ENCODE measurements at places on chromosomes 4 and X.

DNA sequence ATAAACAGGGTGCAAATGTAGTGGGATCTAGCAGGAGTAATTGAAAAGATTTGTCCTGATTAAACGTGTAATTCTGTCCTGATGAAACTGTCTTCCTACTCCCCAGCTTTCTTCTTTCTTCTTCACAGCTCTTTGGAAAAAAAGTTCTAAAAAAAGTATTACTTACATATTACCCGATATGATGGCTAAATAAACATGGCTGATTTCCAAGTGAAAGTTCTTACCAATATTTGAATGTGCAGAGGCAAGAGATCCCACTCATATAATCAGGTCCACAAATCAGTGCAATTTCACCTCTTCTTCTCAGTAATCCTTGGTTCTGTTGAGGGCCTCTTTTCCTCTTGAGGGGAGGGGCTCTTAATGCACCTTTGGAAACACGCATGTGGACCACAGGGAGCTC, 78.7 kb downstream of the ZNF827 start:
- no peak for DNase-seq

GRCh38 chr4:108547682-108548081, 72.7 kb upstream of the RPL34 start:
- DNase-seq = no peak

DNA sequence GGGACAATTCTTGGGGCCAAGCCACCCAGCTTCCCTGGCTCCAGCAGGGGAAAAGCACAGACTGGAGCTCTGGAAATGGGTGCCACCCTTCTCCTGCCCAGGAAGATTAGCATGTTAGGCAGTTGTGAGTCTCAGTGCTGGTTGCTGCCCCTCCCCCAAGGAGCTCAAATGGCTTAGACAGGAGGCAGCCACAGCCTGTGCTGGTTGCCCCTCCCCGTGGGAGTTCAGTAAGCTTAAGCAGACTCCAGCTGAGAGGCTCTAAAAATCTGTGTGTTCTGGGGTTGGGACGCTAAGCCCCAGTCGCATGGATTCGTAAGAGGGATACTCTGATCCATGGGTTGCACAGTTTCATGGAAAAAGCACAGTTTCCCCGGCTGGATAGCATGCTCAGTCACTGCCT, 92.7 kb upstream of the NDST3 start:
- DNase-seq = no peak

DNA sequence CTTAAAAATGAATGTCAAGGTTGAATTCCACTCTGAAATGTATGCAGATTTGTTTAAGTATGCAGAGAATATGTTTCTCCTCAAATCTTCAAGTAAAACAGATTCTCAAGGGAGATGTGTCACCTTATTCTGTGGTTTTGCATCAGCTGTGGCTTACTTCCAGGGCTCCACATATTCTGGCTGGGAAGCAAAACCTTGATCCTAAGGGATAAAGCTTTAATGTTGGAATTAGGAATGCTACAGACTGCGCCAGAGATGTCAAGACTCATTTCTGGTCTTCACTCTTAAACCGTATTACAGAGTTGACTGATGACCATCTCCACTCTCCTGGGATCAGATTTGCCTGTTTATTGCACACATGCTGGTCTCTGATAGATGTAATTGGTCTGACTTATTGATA, 143.9 kb upstream of the DIPK2B start:
- DNase-seq = no peak

DNA sequence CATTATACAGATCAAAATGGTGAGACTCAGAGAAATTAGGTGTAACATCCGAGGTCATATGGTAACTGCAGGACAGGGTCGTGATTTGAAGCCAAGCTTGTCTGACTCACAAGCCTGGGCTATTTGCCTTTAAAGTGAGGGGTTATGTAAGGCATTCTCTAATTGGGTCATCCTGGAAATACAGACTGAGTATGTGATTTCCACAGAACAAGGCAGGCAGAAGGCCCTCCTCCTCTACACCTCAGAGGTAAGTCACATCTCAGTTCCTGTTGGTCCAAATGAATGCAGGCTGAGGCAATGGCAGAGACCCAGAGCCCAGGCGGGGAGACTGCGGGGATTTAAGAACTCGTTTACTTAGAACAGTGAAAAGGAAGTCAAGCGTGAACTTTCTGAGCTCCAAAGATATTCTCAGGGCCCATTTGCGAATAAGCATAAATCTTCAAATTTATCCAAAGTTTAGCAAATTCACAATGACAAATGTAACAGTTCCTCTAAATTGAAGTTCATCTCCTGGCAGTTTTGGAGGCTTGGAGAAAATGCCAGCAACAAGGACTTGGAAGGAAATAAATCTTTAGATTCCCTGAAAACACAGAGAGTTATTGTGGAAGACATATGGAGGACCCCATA, 153.3 kb downstream of the LDB2 start:
- DNase-seq = no peak

- DNase-seq = no peak
Measured at GRCh38 chrX:10906866-10907265, 204.3 kb upstream of the HCCS start.

- DNase-seq = no peak
Measured at GRCh38 chr4:141560056-141560455, 76.3 kb upstream of the IL15 start.

GRCh38 chr4:52552778-52553177, 106.3 kb downstream of the USP46 start:
- DNase-seq = no peak

GRCh38 chrX:14420841-14421240, 108.5 kb upstream of the GLRA2 start:
- no peak for DNase-seq

- peak; percentile 47 for DNase-seq
Measured at GRCh38 chrX:13506574-13506973, 62.8 kb upstream of the EGFL6 start.

DNA sequence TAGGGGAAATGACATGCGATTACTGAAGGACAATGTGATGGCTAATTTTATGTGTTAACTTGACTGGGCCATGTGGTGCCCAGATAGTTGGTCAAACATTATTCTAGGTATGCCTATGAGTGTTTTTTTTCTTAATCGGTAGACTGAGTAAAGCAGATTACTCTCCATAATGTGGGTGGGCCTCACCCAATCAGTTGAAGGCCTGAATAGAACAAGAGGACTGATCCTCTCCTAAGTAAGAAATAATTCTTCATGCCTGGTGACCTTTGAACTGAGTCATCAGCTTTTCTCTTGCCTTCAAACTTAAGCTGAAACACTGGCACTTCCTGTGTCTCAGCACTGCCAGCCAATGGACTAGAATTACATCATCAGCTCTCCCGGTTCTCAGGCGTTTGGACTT, 164.0 kb upstream of the FGF13 start:
- no peak for DNase-seq

- DNase-seq = no peak
Measured at GRCh38 chr4:110625576-110626257, 2.8 kb upstream of the PITX2 start.

- DNase-seq = no peak
Measured at GRCh38 chr4:137509855-137510282, 22.4 kb downstream of the PCDH18 start.

DNA sequence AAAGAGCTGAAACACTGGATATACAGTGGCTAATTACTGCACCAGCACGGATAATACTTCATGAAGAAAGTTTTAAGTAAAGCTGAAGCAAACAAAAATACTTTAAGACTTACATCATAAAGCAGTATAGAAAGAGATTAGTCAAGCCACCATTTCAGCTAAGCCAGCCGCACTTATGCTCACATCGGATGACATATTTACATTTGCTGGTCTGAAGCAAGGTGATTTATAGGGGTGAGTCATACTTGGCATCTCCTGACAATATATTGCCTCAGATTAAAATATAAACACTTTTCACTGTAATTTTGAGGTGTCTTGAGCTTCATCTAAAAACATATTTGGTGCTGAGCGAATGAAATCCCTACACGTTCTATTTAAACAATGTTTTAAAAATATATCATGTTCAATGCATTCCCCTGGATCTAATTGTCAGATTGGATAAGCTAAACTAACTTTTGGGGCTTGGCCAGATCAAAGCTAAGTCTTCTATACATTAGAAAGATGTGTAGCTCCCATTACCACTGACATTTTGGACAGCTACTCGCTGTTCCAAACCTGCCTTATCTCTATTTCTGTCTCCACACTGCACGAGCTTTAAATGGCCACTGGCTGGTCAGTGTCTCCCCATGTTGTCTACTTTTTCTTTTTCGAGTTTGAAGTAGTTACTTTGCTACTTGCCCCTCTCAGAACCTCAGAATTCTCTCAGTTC, 103.2 kb downstream of the VCX2 start:
- DNase-seq = no peak

GRCh38 chr4:31655328-31655727, 935.2 kb downstream of the PCDH7 start:
- no peak for DNase-seq

- no peak for DNase-seq
Measured at GRCh38 chr4:113639326-113639725, 122.2 kb downstream of the CAMK2D start.

GRCh38 chr4:184387351-184387750, 87.0 kb downstream of the IRF2 start:
- DNase-seq = no peak

DNA sequence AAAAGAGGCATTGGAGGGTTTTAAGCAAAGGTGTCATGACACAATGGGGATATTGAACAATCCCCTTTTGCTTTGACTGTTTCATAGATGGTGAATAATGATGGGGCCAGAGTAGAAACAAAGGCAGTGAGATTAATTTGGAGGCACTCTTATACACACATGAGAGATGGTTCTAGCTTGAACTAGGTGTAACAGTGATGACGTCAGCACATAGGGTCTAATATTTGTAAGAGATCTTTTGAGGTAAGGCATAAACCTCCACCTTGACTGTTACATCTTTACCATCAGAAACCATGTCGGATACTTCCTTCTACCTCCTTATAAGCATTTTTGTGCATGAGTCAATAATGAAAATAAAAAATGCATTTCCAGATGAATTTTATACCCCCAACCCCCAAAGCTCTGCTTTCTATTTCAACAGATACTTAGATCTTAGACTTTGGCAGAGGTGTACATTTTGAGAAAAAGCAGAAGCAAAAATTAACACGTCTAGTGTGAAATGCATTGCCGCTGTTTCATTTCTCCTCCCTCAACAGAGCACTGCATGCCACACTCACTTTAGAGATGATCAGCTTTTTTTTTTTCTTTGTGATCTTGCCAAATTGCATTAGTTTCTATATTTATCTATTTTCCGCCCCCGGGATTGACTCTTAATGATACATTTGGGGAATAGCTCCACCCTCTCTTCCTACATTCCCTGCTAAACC, 87.2 kb downstream of the HS3ST1 start:
- no peak for DNase-seq

DNA sequence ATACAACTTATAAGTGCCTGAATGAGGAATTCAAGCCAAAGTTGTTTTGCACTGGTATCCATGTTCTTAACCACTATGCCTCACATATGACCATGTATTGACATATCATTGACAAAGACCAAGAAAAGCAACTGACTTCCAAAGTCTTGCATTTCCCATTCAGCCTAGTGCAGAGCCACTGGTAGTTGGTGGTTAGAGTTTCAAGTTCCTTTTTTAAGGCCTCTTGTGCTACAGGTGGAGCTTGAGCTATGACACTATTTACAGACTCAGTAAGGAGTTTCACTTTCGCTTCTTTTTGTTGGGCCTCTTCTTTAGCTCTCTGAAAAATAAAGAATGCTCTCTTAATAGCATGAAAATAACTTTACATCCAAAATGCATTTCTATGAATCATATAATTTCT, 763.0 kb downstream of the DMD start:
- DNase-seq = no peak

DNA sequence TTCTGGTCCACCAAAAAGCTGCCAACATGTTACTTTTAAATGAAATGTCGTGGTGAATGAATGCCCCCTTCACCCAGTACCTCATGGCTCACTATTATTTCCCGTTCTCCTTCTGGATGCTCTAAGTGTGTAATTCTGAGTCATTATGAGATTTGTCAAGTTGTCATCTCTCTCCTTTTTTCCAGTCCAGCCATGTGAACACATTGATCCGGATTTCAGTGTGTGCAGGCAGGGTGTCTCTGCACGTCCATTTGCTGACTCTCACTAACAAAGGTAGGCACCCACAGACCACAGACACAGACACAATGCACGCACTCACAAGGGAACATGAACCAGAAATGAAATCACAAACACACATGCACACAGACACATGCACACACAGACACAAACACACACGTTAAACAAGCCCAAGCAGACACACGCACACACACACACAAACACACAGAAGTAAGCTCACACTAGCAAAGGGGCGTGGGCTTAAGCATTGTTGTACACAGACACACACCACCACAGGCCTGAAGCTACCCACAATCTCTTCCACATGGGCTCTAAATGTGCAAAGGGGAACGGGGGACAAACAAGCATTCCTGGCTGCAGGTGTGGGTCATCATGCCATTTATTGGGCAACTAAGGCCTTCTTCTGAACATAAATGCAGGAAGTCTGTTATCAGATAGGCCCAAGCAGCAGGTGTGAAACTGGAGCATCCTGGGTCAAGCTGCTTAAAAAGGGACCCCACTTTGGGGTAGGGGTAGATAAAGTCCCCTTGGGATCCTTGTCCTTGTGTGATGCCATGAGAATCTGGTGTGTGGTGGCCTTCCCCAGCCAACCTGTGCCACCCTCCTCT, 58.1 kb downstream of the NBDY start:
- no peak for DNase-seq

- peak; percentile 4 for DNase-seq
Measured at GRCh38 chr4:3416270-3416669, 25.5 kb upstream of the HGFAC start.

DNA sequence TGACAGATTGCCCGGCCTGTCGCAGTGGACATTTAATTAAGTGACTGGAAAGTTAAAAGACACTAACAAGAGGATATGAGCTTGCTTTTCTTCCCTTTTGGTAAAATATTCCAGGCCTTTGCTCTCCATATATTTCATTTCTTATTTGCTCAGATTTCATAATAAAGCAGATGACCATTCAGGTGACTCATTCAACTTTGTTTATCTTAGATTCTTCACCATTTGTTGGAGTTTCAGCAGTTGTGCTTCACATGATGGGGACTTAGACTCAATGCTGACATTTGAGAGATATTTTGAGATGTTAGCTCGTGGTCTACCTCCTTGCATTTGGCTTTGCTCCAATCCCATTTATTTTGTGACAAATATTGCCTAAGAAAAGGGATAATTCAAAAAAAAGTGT, 312.2 kb downstream of the ARHGAP24 start:
- no peak for DNase-seq

DNA sequence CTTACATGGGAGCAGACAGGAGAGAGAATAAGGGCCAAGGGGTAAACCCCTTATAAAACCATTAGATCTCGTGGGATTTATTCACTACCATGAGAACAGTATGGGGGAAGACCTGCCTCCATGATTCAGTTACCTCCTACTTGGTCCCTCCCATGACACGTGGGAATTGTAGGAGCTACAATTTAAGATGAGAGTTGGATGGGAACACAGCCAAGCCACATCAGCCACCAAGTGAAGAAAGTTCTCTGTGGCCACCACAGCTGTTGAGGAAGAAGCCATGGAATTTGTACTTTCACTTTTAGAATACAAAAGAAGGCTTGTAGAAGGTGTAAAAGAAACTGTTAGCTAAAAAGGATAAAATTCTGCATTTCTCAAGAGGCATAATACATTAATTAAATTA, 67.0 kb upstream of the CXorf51A start:
- DNase-seq = no peak

All from activated naive CD4-positive, alpha-beta T cell treated with anti-CD3 and anti-CD28 coated beads, Interleukin-2, amount 50 U/mL, for 16 hours (primary cell).